Tibial nerve (tissue), 4 donors: ENCODE measurements at places on chromosomes 6 and 20. TPM values are rescaled to one million over a fixed set of nuclear protein-coding genes. Genes with fewer than 3 reads are reported as not detected.

DNA sequence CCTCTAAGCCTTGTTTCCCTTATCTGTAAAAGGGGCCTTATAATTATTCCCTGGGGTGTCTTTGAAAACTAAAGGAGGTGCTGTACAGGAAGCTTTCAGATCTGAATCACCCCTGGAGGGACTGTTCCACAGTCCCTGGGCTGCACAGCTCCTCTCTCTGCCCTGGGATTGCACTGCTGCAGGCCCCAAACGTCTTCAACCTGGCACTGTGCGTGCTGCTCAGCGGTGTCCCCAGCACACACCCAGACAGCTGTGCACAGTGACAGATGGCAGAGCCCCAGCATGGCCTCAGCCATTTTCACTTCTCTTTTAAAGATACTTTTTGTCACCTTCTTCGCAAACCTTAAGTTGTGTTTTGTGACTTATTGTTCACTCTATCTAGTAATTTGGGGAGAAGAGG, 50.7 kb upstream of the INSM1 start:
- H3K27ac ChIP-seq = no peak overlapping the region

DNA sequence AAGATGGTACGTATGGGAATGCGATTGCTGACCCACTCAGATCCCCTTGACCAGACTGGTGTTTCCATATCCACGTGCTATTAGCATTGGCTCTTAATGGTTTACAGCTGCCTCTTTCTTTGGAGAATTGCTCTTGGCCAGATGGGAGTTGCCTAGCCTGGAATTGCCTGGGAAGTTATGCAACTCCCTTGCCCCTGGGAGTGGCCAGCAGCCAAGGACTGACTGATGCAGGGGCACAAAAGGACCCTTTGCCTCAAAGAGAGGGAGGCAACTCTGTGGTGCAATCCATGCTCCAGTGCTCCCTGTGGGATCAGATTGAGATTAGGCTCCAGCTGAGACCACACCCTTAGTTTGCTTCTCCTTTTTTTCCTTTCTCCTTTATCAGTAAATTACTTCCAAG, 203.5 kb upstream of the JAG1 start:
- no peaks in the 10 kb centered on the region for H3K27me3 ChIP-seq
- H3K4me1 ChIP-seq = peaks cover 6% of the 10 kb centered on the region
- peak; percentile 66 for DNase-seq
- no peaks in the 10 kb centered on the region for H3K36me3 ChIP-seq
- H3K27ac ChIP-seq = no peak overlapping the region

- DNase-seq = no peak
- no peak overlapping the region for H3K4me3 ChIP-seq
- H3K4me1 ChIP-seq = peaks cover 83% of the 10 kb centered on the region
- H3K27me3 ChIP-seq = no peaks in the 10 kb centered on the region
Observed at GRCh38 chr20:31710423-31711108, 12.1 kb downstream of the BCL2L1 start.

DNA sequence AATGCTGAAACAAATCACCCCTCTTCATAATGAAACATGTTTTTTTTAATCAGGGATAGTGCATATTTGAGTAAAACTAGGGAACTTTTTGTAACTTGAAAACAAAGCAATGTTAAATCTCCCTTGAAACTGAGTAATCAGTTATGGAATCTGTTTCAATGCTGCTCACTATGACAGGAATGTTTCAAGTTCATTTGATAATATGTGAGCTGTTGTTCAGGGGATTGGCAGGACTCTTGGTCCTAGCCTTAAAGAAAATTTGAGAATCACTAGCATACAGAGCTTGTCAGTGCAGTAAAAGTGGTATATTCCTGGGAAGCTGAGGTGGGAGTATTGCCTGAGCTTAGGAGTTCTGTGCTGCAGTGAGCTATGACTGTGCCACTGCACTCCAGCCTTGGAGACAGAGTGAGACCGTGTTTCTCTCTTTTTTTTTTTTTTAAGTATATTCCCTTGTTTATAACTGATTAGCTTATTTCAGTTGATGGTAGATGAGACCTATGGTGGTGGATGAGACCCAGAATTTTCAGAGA, 21.6 kb upstream of the CALHM6 start:
- H3K27ac ChIP-seq = no peak overlapping the region
- no peak for DNase-seq
- no peaks in the 10 kb centered on the region for H3K36me3 ChIP-seq
- peaks cover 33% of the 10 kb centered on the region for H3K4me1 ChIP-seq
- no peaks in the 10 kb centered on the region for H3K27me3 ChIP-seq
- no peak overlapping the region for H3K4me3 ChIP-seq

DNA sequence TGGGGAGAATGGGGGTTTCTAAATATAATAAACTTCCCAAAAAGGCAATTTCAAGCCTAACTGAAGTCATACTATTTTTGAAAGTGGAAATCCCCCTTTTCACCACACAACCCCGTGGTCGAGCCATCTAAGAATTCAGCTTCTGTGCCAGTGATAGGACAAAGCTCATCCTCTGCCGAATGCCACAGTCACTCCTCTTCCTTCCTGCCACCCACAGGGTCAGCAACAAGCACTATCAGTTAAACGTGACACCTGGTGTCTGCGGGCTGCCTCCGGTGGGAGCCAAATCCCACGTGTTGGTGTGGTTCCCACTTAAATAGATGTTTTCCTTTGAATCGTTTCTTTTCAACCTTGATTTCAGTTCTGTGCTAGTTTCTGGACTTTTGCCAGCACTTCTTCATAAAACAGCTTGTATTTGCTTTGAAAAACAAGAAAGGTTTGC, 60.7 kb downstream of the TNFAIP3 start:
- H3K36me3 ChIP-seq = no peaks in the 10 kb centered on the region
- H3K4me1 ChIP-seq = peaks cover 3% of the 10 kb centered on the region
- DNase-seq = no peak
- H3K4me3 ChIP-seq = no peak overlapping the region

MUCL3 gene
- total RNA-seq = not detected

DNA sequence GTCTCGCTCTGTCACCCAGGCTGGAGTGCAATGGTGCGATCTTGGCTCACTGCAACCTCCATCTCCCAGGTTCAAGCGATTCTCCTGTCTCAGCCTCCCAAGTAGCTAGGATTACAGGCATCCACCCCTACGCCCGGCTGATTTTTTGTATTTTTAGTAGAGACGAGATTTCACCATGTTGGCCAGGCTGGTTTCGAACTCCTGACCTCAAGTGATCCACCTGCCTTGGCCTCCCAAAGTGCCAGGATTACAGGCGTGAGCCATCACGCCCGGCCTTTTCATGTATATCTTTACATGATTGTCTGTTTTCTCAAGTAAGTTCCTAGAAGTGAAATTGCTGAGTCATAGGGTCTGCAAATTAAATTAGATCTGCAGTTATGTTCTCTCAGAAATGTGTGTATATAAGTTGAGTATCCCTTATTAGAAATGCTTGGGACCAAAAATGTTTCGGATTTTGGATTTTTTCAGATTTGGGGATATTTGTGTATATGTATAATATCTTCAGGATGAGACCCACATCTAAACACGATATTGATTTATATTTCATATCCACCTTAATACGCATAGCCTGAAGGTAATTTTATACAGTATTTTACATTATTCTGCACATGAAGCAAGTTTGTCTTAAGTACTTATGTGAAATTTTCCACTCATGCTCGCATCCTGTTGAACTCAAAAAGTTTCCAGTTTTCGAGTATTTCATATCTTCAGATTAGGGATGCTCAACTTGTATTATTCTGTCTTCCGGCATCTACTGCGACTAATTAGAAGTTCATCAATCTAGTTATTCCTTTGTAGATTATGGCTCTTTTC, 40.4 kb downstream of the TAB2 start:
- DNase-seq = no peak
- no peaks in the 10 kb centered on the region for H3K36me3 ChIP-seq
- no peak overlapping the region for H3K27ac ChIP-seq
- H3K27me3 ChIP-seq = no peaks in the 10 kb centered on the region

C6orf163 gene
- total RNA-seq = 2.2 TPM

- H3K27me3 ChIP-seq = no peaks in the 10 kb centered on the region
- no peak overlapping the region for H3K27ac ChIP-seq
- DNase-seq = no peak
- H3K4me1 ChIP-seq = no peaks in the 10 kb centered on the region
- H3K36me3 ChIP-seq = peaks cover 91% of the 10 kb centered on the region
Observed at GRCh38 chr6:169776379-169776778, 25.0 kb downstream of the ERMARD start.

GRCh38 chr20:50464026-50464724, 46.0 kb upstream of the PTPN1 start:
- peaks cover 7% of the 10 kb centered on the region for H3K4me1 ChIP-seq
- H3K4me3 ChIP-seq = no peak overlapping the region
- H3K27me3 ChIP-seq = no peaks in the 10 kb centered on the region
- DNase-seq = no peak

DNA sequence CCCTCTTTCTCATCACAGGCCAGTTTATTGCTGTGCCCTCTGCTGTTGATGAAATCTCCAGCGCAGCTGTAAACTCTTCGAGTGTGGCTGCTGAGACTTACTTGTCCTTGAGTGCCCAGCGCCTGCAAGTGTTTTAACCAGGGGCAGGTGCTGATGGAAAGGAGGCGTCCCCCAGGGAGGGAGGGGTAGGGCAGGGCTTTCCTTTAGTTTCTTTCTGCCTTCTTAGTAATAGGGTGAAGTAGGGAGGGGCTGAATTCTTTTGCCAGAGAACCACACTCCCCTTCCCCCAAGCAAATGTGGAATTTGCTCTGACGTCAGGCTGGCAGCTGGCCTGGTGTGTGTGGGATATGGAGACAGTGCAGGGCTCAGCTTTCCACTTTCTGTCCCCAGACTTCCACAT, 61.2 kb downstream of the IGF2R start:
- peak; percentile 81 for DNase-seq
- no peaks in the 10 kb centered on the region for H3K27me3 ChIP-seq
- peak overlapping the region; percentile 90 for H3K27ac ChIP-seq
- H3K4me3 ChIP-seq = no peak overlapping the region
- H3K4me1 ChIP-seq = peaks cover 46% of the 10 kb centered on the region

- H3K4me3 ChIP-seq = no peak overlapping the region
- DNase-seq = no peak
- H3K27me3 ChIP-seq = no peaks in the 10 kb centered on the region
- H3K27ac ChIP-seq = no peak overlapping the region
Observed at GRCh38 chr6:154474648-154475428, 35.6 kb downstream of the CNKSR3 start.

DNA sequence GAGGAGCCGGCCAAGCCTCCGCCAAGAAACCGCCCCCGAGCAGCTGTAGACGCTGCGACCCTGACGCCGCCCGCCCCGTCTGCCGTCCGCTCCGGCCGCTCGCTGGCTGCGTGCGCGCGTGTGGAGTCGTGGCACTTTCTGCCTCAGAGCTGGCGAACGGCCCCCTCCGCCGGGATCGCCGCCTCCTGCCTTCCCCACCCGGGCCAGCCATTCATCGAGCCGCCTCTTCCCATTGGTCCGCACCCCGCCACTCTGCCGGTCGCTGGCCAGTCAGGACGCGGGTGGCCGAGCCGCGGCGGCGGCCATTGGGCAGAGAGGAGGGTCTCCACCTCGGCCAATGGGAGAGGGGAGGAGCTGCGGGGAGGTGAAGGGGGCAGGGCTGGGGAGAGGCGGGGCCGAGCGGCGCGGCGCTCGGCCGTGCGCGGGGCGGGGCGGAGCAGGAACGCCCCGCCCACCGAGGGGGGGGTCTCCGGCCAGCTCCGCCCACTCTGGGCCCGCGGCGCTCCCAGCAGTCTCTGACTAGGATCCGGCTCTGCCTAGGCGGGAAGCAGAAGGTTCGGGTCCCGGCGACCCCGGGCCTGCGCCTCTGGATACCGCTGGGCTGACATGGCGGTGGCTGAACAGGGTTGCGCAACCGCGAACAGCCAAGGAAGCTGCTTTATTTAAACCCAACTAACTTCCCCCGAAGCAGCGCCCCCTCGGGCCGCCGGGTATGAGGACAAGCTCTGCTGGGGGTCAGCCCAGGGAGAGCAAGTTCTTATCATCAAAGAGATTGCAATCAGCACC, at the start of gene RRBP1:
Gene RRBP1, minus strand, starts transcription at position 140 of the 786 bp plus-strand sequence. CDS start 21,735 bp downstream, outside the sequence.
- H3K4me3 ChIP-seq = peak within 1 kb of the TSS; percentile 72
- H3K4me1 ChIP-seq = peaks cover 14% of the 10 kb centered on the region
- peak; percentile 93 for DNase-seq
- peak within 1 kb of the TSS; percentile 94 for H3K27ac ChIP-seq
- no peaks in the 10 kb centered on the region for H3K27me3 ChIP-seq
- no peaks in the 10 kb centered on the region for H3K36me3 ChIP-seq

DNA sequence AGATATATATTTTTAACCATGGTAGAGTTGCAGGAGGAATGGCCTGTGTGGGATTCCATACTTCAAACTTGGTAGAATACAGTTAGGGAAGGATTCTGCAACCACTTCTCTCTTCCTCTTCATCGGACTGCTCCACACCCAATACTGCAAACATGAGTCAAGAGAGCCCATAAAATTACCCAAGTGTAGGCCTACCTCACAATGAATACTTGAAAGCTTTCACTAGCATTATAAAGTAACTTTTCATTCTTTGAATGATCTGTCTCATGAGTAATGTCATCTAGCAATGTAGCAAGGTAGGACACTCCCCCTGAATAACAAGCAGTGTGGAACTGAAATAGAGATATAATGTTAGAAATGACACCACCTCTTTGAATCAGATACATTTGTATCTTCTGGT, 79.4 kb downstream of the FOXC1 start:
- no peaks in the 10 kb centered on the region for H3K4me1 ChIP-seq
- H3K36me3 ChIP-seq = no peaks in the 10 kb centered on the region
- DNase-seq = no peak

DNA sequence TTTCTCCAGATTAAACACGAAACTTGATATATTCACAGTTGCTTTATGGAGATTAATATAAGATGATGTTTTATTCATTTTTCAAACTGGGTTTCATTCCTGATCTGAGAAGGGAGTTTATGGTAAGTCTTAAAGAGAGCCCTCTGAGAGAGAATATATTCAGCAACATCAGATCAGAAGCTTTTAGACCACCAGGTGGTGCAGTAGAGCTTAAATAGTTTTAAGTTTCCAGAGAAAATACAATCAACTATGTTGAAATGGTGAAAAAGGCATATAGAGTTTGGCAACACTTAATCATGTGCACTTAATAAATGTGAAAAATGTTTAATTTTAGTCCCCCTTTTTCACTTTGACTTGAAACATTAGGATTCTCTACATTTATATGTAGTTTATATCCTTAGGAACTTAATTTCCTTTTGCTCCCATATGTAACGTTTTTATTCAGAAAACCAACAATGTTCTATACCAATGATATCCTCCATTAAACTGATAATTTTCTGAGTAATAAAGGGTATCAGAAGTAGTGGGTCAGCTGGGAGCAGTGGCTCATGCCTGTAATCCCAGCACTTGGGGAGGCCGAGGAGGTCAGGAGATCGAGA, 86.4 kb upstream of the CLDN20 start:
- no peak overlapping the region for H3K27ac ChIP-seq
- DNase-seq = peak; percentile 85
- no peaks in the 10 kb centered on the region for H3K36me3 ChIP-seq
- no peaks in the 10 kb centered on the region for H3K27me3 ChIP-seq
